ENCODE measurements at places on chromosomes 11 and 22.

DNA sequence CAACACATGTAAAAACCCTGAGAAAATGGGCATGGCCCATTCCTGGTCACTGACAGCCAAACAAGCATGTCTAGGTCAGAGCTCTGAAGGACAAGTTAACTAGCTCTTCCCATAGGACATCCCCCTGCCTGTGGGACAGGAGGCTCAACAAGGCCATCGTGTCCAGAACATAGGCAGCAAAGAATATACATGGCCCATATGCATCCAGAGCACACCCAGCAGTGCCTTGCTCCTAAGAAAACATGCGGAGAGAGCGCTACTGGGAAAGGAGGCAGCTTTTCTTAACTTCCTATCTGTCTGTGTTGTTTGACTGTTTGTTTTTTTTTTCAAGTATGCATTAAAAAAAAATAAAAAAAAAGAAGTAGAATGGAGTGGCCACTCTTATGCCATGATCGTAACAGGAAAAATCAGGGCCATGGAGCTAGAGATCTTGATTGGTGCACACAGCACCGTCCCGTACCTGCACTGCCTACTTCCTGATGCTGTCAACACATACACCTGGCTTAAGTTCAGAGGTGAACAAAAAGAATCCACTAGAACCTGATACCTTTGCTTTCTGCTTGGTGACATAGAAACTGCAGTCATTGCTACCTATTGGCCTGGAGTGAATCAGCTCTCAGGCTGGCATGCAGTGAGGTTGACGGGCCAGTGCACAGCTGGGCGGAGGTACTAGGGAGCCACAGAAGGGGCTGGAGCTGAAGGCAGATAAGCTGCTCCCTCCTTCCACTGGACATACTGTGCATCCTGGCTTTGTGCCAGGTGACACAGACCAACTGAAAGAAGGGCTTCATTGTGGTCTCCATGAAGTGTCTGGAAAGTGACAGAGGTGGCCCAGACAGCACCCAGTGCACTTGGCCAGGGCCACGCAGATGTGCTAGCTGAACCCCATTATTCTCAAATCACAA lies 11.9 kb downstream of the UFD1 start:
- DNase-seq: no peak

DNA sequence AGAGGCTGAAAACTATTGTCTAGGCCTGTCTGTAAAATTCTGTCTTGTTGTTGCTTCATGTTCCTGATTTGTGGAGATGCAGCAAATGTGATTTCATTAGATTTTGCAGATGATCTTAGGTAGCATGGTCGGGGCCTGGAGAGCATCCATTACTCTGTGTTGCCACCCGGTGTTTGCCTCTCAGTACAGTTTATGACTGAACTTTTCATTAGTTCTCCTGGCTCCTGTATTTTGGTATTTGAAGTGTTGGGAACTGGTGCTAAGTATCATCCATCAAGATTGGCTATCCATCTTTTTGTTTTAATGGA lies 7.7 kb downstream of the YWHAH start:
- no peak for DNase-seq

DNA sequence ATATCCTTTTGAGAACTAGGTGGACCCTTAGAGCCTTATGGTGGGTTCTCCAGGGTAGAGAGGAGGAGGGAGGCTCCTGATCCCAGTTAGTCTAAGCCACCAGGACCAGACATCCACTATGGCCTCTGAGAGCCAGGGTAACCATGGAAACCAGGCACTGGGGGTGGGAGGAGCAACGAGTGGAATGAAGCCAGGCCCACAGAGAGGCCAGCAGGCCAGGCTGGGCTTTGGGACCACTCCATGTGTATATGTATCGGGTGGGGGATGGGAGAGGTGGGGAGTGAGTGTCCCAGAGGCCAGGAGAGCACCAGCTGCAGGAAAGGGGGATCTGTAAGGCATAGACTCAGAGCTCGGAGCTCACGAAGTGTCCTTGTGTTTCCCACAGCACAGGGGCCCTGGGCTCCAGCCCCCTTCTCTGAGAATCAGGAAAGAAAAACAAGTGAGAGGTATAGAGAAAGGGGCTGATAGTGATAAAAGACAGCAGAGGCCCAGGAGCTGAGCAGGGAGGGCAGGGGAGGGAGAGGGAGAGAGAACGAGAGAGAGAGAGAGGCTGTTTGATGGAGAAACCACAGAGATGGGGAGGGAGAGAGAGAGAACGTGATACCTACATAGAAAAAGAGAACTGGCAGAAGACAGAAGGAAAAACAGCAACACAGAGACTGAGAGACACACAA lies 15.5 kb upstream of the TSPAN18 start:
- DNase-seq: no peak

GRCh38 chr11:132200353-132200936 lies 830.0 kb downstream of the NTM start:
- DNase-seq: no peak

DNA sequence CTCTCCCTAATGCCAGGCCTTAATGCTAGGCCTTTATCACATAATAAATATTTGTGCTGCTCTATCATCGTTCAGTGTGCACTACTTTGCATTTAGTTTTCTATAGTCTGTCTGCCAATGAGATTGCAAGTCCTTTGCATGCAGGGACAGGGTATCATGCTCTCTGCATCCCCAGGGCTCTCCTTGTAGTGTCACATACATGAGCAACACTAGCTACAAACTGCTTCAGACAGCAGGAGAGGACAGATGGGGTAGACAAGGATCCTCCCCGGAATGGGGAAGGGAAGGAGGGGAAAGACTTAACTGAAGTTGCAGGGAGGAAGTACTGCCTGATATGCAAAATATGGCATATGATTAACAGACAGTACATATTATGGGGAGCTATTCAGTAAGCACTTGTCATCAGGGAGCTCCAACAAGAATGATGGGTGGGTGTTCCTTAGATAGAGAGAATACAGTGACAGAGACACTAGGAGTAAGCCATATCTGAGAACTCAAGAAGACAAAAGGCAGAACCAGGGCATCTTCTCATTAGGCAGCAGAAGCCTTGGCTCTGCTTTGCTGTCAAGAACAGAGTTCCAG lies 42.8 kb downstream of the ZNF202 start:
- DNase-seq: no peak

DNA sequence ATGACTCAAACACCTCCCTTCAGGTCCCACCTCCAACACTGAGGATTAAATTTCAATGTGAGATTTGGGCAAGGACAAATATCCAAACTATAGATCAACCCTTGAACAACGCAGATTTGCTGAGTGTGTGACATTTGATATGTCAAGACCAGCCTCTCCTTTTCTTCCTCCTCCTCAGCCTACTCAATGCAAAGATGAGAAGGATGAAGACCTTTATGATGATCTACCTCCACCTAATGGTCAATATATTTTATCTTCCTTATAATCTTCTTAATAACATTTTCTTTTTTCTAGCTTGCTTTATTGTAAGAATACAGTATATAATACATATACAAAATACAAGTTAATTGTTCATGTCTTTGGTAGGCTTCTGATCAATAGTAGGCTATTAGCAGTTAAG lies 67.5 kb upstream of the MPPED2 start:
- DNase-seq: no peak

- DNase-seq: no peak
Measured at GRCh38 chr11:112266410-112266778, 5.7 kb upstream of the PLET1 start.

DNA sequence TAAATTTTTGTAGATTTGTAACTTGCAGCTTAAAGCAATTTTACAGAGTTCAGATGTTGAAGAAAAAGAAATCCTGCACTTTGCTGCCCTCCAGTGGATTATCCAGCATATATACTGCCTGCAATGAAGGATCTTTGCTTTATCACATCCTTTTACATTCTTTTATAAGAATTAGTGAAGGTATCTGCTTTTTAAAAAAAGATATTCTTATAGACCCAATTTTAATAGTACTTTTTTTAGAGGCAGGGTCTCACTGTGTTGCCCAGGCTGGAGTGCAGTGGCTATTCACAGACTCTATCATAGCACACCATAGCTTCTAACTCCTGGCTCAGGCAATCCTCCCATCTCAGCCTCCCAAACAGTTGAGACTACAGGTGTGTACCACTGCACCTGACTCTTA lies 60.7 kb downstream of the TTC17 start:
- no peak for DNase-seq

GRCh38 chr22:40176921-40177737 lies 596 bp upstream of the TNRC6B start:
- DNase-seq: no peak

- DNase-seq: no peak
Measured at GRCh38 chr11:102430158-102430836, 22.3 kb downstream of the TMEM123 start.

DNA sequence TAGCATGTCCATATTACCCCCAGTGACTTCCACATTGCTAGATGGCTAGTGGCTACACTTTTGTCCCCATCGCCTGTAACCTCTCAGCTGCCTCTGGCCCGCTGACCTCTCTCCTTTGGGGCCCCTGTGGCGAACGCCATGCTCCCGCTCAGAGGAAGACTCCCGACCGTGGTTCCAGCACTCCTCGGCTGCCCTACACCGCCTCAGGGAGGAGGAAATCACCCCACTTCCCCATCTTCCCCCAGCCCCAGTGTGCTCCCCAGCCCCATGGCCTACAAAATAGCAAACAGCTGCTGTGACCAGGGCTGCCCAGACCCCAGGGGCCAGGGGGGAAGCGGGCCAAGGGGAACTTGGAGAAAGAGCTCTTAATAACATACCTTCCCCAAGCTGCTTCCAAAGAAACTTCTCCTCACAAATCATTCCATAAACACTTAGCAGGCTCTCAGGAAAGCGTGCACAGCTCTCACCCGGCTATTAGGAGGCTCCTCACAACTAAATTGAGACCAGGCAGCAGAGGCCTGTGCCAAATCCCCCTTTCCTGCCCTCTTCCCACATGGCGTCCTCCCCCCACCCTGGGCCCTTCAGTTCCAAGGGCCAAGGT lies 63.5 kb upstream of the WNT11 start:
- DNase-seq: peak; percentile 45

DNA sequence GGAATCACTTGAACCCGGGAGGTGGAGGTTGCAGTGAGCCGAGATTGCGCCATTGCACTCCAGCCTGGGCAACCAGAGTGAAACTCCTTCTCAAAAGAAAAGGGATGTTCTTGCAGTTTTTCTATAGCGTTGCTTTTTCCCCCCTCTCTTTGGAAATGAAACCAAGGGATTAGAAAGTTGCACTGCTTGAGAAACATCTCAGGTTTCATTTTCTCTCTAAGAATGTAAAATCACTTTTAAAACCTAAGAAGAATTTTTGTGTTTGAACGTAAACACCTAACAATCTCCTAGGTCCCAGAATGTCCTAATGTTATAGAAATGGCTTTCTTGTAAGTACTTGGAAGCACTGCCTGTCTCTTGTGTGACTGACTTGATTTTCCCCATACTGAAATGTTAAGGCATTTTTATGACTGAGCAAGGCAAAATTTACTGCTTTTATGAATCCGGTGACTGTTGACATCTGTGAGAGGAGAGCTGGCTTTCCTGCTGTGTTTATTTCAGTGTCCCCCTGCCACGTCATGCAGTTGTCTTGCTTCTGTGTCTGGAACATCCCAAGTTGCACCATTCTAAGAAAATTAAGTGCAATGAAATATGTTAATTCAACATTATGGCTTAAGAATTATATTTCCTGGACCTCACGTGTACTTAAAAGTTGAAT lies 37.7 kb downstream of the NF2 start:
- peak; percentile 41 for DNase-seq

- DNase-seq: no peak
Measured at GRCh38 chr11:82683029-82683428, 50.6 kb downstream of the FAM181B start.

DNA sequence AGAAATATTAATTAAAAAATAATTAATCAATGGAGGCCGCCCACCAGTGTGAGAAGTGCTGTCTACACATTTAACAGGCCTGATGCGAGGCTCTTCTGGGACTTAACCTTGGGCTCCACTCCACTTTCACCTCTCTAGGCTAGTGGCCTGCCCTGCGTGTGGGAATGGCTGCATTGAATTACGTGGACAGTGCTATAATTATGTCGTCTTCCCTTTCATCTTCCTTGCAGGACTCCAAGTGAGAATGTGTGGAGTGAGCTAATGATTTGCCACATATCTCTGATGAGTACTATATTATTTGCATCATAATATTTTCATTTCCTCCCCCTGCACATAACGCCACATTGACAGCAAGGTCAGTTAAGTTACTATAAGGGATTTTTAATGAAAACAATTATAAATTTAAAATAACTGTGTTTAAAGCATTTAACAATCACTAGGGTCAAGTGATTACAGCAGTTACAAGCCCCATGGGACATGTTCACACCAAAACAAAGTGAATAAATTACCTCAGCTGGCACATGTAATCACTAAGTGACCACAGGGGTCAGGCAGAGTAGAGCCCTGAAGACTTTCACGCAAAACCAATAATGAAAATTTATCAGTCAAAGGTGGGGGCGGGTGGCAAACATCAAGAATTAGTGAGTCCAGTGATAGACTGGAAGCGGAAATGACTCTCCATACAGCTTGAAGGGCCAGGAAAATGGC lies 63.5 kb downstream of the MPPED2 start:
- DNase-seq: peak; percentile 75

- DNase-seq: no peak
Measured at GRCh38 chr11:70282012-70282411, 11.5 kb downstream of the PPFIA1 start.

- DNase-seq: no peak
Measured at GRCh38 chr11:115379528-115379927, 124.7 kb downstream of the CADM1 start.

GRCh38 chr22:44682556-44683168 lies 19.3 kb upstream of the PRR5 start:
- no peak for DNase-seq

DNA sequence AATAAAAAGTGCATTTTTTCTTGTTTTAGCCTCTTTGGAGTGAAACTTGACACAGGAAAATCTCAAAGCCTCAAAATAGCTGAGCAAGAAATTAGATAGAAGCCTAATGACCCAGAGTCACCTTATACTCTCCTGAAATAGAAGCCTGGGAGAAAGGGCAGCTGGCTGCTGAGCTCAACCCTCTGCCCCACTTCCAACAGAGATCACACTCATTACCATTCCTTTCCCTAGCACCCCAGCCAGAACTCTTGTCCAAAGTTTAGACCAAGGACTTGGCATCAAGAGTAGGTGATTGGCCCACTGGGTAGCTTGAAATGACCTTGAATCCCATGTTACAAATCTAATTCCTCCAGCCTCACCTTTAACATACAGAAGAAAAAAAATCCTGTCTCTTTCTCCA lies 62.7 kb upstream of the AMOTL1 start:
- DNase-seq: no peak

DNA sequence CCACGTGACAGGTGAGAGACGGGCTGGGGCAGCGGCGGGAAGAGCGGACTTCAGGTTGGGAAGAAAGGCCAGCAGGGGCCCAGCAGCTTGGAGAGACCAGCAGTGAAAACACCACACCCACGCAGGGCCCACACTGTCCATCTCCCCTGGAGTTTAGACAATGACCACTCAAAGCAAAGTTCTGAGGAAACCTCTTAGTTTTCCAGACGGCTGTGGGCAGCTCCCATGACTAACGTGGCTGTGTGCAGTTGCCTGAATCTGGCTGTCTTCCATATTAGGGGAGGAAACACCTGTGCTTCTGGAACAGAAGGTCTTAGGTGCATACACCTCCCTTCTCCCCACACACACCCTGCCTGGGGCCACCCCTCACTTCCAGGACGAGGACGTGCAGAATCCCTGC lies 70.6 kb upstream of the TTLL12 start:
- DNase-seq: no peak

- no peak for DNase-seq
Measured at GRCh38 chr11:129700701-129701100, 114.9 kb upstream of the TMEM45B start.

Measured in spinal cord (tissue), 10 donors.